ENCODE measurements at places on chromosomes 3 and 15.

GRCh38 chr15:43238671-43239131 is 17.9 kb upstream of the EPB42 start:
- peak; percentile 57 for DNase-seq

DNA sequence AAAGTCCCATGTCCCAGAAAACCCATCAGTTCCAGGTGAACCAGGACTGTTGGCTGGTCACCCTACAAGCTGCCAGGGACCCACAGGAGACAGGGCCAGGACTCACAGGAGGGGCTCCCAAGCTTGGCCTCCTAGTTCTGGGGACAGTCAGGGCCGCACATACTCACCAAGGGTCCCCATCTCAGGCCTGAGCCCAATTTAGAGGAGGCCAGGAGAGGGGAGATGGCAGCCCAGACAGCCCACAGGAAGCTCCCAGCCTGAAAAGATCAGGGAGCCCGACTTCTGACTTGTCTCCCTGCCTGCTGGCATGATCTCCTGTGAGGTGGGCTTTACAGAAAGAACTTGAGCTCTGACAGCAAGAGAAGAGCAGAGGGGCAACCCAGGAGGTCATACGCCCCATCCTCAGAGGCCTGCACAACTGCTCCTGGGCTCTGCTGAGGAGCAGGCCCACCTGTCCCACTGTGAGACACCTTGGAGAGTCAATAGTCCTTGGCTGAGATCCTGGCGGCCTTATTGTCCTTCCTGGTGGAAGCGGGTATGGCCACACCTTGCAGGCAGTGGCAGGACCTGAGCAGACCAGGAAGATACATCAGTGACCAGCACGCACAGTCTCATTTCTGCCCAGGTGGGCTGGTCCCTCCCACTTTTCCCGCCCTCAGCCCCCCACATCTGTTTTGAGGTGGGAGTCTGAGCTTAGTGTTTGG is 2.5 kb upstream of the ISLR start:
- no peak for DNase-seq

DNA sequence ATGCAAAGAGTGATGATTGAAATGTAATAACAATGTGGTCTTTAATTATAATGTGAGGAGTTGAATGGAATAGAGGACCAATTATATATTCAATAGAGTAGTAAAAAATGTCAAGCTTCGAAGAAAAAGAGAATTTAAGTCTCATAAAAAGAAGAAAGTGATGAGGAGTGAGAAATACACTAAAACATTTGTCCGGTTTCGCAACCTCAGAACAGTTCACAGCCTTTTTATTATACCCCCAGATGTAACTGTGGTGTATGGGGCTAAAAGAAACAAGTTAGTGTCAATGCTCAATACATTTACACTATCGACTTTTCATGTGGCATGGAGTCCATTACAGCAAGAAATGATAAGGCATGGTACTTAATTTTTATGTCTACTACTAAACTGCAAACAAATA is 386.5 kb upstream of the ATP11B start:
- DNase-seq, result no peak

GRCh38 chr15:68258692-68259091 is 18.9 kb upstream of the FEM1B start:
- no peak for DNase-seq

- no peak for DNase-seq
These were observed 96.2 kb downstream of the HES1 start for GRCh38 chr3:194231929-194232832.

GRCh38 chr15:29645841-29646240 is 176.4 kb downstream of the TJP1 start:
- no peak for DNase-seq

- no peak for DNase-seq
These were observed 106.1 kb upstream of the FRMD4B start for GRCh38 chr3:69491975-69492374.

DNA sequence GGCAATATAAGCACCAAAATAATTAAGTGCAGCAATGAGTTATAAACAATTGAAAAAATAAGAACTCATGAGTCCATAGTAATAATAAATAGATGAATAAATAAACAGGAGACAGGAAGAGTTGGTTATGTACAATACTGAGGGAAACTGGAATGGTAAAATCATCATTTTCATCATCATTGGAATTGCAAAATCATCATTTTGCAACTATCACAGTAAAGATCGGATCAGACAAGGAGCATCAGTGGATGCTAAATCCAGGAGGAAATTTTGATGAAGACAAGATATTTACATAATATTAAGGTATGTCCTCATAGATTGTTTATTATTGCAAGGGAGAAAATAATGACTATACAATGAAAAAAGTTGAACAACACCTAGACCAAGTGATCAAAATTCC is 38.8 kb upstream of the ACAN start:
- no peak for DNase-seq

GRCh38 chr15:80819001-80819400 is 39.8 kb downstream of the CEMIP start:
- peak; percentile 37 for DNase-seq

DNA sequence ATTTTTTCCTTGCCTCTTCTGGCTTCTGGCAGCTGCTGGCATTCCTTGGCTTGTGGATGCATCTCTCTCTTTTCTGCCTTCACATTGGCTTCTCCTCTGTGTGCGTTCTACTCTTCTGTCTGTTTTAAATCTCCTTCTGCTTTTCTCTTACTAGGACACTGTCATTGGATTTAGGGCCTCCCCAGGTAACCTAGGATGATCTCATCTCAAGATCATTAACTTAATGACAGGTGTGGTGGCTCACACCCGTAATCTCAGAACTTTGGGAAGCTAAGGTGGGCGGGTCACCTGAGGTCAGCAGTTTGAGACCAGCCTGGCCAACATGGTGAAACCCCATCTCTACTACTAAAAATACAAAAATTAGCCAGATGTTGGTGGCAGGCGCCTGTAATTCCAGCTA is 40.9 kb upstream of the ULK4 start:
- DNase-seq, result no peak

DNA sequence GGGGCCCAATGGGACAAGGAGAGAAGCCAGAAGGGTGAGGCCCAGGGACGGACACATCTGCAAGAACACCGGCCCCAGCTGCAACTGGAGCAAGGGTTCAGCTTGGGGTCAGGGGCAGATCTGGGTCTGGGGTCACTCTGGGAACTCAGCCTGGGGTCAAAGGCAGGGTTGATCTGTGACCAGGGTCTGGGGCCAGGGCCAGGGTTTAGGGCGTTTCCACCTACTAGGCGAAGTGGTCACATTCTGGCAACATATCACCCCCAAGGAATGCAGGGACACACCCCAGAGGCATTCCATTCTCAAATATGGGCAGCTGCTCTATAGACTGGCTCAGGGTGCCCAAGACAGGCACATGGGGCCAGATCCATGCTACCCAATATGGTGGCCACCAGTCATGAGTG is 9.0 kb downstream of the UROC1 start:
- no peak for DNase-seq

DNA sequence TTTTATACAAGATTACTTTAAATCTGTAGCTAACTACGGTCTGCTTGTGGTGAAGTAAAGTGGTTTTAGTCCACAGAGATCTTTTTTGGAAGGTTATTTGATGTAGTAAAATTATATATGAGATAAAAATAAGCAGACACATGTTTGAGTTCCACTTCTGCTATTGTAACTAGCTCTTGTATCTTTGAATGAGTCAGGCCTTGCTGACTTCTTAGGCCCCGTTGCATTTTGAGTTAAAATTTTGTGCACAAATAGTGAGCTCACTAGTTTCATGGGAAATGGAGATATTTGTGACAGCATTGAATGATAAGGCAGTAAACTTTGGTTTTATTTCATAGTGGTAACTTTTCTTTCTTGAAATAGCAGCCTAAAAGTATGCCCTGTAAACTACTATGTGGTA is 42.6 kb downstream of the ARIH1 start:
- DNase-seq, result peak; percentile 35

GRCh38 chr15:38996111-38996631 is 431.6 kb upstream of the RASGRP1 start:
- DNase-seq, result no peak

GRCh38 chr15:67190813-67191212 is 63.6 kb downstream of the AAGAB start:
- DNase-seq, result no peak

- no peak for DNase-seq
These were observed 38.7 kb upstream of the PTPN23 start for GRCh38 chr3:47342151-47342550.

GRCh38 chr3:71487418-71487817 is 96.1 kb downstream of the FOXP1 start:
- peak; percentile 29 for DNase-seq

- no peak for DNase-seq
These were observed 183.6 kb downstream of the SHOX2 start for GRCh38 chr3:157922614-157923013.

DNA sequence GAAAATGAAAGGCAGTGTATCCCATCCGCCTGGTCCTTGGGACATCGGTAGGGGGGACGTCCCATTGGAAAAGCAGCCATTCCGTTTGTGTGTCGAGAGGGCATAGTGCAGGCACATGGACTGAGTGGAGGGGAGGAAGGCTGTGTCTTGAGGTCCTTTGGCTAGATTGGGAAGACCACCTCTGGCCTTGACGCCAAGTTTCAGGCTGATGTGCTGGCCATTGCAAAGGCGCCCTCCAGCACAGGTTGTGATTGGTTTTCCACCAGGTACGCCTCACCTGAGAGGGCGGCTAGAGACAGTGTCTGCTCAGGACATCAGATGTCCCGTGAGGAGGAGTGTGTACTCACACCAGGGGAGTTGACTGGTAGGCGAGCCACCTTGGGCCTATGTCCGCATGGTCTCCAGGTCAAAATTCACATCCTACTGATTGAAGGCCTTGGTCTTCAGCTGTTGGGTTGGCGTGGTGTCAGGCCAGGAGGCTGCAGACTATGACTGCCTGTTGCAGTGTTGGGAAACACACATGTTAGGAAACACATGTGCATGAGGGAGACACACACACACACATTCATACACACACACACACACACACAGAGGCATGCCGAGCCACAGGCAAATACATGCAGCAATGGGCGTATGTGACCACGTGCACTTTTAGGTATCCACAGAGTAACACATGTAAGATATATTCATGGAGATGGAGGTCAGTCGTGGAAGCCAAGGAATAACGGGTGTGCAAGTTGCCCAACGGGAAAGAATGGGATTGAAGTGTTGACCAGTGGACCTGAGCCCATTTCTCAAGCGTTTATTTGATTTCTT is 98.4 kb downstream of the SNRPN start:
- DNase-seq, result no peak

DNA sequence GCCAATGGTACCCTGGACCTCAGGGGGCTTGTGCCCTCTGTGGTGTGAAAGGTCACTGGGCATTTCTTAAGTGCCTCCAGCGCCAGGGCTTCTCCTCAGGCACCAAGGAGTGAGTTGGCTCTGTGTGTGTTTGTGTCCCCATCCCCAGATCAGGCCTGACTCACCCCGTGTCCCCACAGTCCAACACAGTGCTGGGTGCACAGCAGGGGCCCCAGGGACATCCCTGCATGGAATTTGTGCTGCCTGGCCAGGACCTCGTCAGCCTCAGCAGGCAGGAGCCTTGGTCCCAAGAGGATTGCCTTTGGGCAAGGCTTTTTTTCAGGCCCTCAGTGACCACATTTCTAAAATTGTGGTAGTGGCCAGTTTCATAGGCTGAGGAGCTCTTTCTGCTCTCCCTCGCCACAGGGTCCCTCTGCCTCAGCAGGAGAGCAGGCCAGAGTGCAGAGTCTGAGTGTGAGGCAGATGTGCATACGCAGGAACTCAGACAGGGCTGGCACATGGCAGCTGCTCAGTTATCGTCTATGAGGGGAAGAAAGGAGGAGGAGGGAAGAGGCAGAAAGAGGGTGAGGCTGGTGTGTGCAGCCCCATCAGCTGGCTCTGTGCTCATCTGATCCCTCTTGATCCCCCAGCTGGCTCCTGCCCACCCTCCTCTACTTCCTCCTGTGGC is 215.6 kb downstream of the RPLP1 start:
- peak; percentile 29 for DNase-seq

GRCh38 chr15:59998305-59998949 is 5.7 kb upstream of the FOXB1 start:
- DNase-seq, result no peak

DNA sequence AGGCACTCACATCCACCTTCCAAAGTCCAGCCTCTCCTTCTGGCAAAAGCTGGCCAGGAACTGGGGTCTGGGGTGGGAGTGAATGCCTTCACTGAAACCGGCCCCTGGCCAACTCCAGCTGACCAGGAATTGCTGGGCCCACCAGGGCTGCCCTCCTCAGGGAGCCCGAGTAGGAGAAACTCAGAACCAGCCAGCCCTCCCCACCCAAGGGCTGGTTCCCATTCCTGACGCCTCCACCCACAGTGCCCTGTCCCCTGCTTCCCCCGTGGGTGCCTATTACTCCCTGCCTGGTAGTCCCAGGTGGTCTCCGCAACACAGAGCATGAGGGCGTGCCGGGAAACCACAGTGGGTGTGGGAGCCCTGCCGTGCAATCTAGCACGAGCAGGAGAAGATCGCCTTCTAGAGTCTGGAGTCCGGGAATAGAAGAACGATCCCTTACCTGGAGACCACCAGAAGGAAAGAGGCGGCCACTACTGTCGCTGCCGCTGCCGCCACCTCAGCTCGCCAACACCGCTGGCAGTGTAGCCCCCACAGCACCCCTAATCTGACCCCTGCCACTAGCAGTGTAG is 178.8 kb downstream of the POTEB3 start:
- peak; percentile 0 for DNase-seq

DNA sequence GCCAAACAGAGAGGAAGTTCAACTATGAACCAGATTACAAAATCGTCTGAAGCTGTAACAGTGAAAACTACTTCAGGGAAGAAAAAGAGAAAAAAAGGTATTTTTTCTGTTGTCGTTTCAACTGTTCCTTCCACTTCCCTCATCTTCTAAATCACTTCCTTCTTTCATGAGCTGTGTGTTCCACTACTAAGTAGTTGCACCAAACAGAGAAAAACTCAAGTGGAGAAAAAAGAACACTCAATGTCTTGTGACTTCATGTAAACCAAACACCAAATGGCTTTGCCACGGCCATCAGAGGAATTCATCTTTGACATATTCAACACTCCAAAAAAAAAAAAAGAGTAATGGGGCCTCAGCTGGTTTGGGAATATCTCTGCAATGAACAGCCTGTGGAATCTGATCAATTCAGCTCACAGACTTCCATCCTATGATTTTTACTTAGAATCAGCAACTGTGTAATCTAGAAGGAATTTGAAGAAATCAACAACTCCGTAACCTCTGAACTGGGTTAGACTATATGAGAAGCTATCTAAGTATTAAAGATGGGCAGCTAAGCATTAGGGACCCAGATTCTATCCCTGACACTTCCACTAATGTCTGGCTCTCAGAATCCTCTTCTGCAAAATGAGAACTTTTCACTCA is 47.5 kb upstream of the RNF7 start:
- DNase-seq, result peak; percentile 78

- no peak for DNase-seq
These were observed 849 bp downstream of the RRP9 start for GRCh38 chr3:51940648-51941462.

DNA sequence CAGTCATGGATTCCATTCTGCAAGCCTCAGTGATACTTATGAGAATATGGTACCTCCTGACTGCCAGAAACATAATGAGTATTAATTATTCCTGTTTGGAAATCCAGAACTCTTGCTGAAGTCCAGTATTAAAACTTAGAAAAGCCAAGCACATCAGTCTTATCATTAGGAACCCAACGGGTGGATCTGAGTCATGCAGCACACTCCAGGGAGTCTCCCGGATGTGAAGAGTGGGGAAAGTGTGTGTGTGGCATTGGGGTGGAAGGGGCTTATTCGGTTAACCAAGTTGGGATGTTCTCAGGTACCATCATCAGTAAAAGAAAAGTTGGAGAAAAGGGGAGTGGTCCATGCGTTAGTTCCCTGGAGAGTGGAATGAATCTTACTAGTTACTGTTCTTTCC is 181.1 kb downstream of the PLCL2 start:
- DNase-seq, result no peak
